ENCODE measurements at places on chromosomes 6 and 20.

DNA sequence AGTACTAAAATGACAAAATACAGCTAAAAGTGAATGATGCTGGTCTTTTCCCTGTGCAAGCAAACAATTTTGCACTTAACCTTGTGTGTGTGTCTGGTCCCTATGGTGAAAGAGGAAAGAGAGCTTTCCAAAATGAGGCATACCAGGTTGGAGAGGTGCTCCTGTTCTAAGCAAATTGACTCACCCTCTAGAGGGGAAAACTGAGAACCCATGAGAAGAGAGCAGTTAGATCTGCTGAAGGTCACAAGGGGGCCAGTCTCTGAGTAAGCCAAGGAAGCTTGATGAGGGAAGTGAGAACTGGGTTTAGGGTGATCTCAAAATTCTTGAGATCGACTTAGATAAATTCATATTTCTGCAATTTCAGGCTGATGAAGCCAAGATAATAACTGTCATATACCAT lies 157.5 kb upstream of the TBX18 start:
- H3K4me1 ChIP-seq: no peaks in the 10 kb centered on the region
- no peak overlapping the region for H3K27ac ChIP-seq
- DNase-seq: no peak
- H3K4me3 ChIP-seq: no peak overlapping the region

GRCh38 chr20:58722877-58723627 lies 30.5 kb downstream of the NPEPL1 start:
- DNase-seq: no peak
- no peaks in the 10 kb centered on the region for H3K4me1 ChIP-seq
- H3K4me3 ChIP-seq: no peak overlapping the region
- no peaks in the 10 kb centered on the region for H3K36me3 ChIP-seq
- H3K27ac ChIP-seq: no peak overlapping the region

GRCh38 chr20:9215539-9215938 lies 146.7 kb downstream of the PLCB4 start:
- H3K36me3 ChIP-seq: no peaks in the 10 kb centered on the region
- no peaks in the 10 kb centered on the region for H3K27me3 ChIP-seq
- H3K27ac ChIP-seq: no peak overlapping the region
- DNase-seq: no peak

GRCh38 chr20:10642856-10643559 lies 30.8 kb downstream of the JAG1 start:
- no peaks in the 10 kb centered on the region for H3K36me3 ChIP-seq
- no peaks in the 10 kb centered on the region for H3K4me1 ChIP-seq
- no peak overlapping the region for H3K27ac ChIP-seq

DNA sequence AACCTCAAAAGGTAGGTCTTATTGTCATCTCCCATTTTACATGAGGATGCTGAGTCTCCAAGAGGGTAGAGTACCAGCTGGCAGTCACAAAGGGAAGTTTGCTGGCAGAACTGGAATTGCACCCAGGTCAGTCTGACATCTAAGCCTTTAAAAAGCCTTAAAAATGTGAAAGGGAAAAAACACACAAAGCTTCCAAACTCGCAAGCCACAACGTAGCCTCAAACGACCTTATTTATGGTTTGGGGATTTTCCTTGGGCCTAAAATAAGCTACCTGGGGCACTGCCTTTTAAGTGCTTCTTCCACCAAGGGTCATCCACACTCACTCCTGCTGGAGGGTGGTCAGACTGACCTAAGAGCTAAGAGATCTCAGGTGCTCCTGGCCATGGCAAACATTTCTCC lies 2.1 kb downstream of the MBOAT1 start:
- peaks cover 39% of the 10 kb centered on the region for H3K4me1 ChIP-seq
- H3K4me3 ChIP-seq: no peak overlapping the region
- H3K36me3 ChIP-seq: no peaks in the 10 kb centered on the region
- no peak for DNase-seq
- H3K27me3 ChIP-seq: no peaks in the 10 kb centered on the region

DNA sequence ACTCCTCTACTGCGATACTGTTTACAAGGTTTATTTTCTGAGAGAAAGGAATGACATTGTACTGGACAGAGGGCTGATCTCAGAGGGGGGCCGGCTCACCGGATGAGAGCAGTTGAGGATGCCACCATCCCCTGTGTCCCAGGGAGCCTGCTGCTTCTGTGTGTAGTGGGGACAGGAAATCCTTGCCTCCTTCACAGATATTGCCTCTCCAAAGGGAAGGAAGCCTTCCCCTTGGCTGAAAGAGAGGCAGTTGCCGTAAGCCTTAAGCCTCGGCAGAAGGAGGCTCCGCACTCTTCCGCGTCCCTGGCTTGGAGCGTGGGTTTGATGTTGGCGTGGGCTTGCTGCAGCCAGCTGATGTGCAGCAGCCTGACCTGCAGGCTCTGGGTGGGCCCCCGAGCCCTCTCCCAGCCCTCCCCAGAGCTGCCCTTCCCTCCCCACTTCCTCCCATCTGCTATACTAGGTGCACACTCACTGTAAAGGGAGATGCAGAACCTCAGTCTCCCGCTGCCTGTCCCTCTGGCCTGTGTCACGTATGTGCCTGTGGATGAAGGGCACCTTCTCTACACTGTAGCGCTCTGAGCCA lies 45.7 kb upstream of the RPS6KA2 start:
- H3K27me3 ChIP-seq: no peaks in the 10 kb centered on the region
- no peaks in the 10 kb centered on the region for H3K4me1 ChIP-seq
- no peak for DNase-seq
- H3K36me3 ChIP-seq: no peaks in the 10 kb centered on the region
- H3K27ac ChIP-seq: no peak overlapping the region
- no peak overlapping the region for H3K4me3 ChIP-seq

DNA sequence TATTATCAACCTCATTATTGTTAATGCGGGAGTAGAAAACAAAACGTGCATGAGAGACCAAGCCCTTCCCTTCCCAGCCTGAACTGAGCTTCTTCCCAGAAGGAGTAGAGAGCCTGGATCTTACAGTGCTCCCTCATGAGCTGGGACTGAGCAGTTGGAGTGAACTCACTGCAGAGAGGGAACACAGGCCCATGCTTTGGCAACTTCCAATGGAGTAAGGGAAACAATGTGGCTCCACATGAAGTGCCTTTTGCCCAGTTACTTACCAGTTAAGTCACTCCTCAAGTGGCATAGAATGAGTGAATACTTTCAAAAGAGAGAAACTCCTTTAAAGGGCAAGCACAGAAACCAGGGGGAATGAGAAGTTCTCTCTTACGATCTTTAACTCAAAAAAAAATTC lies 12.4 kb downstream of the FHL5 start:
- no peak overlapping the region for H3K27ac ChIP-seq
- no peak for DNase-seq
- no peaks in the 10 kb centered on the region for H3K27me3 ChIP-seq
- no peak overlapping the region for H3K4me3 ChIP-seq

DNA sequence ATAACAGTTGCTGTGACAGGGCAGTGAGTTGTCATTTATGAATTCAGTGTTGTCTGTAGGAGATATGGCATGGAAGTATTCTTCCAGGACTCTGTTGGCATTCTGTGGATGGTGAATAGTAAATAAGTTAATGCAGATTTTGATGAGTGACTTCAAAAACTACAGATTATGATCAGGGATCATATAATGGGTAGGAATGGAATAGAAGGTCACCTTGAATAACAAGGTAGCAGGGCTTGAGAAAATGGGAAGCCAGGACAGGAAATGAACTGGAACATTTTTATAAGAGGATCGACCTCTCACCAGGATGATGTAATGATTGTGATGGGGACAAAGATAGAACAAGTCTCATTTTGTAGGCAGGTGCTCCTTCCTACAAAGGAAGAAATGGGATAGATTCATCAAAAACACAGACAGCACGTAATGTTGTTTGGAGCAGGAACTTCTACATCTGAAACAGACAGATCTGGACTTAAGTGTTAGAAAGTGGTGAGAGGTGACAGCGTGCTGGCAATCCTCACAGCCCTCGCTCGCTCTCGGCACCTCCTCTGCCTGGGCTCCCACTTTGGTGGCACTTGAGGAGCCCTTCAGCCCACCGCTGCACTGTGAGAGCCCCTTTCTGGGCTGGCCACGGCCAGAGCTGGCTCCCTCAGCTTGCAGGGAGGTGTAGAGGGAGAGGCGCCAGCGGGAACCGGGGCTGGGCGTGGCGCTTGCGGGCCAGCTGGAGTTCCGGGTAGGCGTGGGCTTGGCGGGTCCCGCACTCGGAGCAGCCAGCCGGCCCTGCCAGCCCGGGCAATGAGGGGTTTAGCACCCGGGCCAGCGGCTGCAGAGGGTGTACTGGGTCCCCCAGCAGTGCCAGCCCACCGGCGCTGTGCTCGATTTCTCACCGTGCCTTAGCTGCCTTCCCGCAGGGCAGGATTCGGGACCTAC lies 30.8 kb upstream of the SSR1 start:
- H3K36me3 ChIP-seq: no peaks in the 10 kb centered on the region
- no peak for DNase-seq
- no peak overlapping the region for H3K4me3 ChIP-seq
- no peaks in the 10 kb centered on the region for H3K4me1 ChIP-seq

DNA sequence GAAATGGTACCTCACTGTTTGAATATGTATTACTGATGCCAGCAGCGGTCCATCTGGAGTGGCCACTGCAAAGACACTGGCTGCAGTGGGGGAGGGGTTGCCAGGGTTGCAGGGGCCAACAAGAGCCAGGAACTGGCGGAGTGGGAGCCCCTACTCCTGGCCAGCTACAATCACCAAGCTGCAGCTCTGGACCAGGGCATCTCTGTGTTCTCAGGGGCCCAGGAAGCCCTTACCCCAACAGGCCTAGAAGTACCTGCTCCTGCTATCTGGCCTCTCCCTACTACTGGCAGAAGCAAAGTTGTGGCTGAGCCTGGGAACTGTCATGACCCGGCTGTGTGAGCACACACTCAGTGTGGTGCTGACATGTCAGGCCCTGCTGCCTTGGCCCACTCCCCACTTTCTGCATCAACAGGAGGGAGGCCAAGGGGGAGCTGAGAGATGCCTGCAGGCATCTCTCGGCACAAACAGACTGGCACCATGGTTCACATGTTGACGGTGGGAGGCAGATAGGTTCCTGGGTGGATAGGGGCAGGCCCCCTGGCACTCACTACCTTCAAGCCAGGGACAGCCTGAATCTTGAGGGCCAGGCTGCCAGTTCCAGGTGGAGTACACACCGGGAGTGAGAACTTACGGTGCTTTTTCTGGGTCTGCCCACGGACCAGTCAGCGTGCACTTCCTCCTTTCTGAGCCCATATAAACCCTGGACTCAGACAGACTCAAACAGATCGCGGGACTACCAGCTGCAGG lies 1188.0 kb downstream of the GRIK2 start:
- no peaks in the 10 kb centered on the region for H3K27me3 ChIP-seq
- no peak overlapping the region for H3K4me3 ChIP-seq
- H3K4me1 ChIP-seq: no peaks in the 10 kb centered on the region
- H3K27ac ChIP-seq: no peak overlapping the region

DNA sequence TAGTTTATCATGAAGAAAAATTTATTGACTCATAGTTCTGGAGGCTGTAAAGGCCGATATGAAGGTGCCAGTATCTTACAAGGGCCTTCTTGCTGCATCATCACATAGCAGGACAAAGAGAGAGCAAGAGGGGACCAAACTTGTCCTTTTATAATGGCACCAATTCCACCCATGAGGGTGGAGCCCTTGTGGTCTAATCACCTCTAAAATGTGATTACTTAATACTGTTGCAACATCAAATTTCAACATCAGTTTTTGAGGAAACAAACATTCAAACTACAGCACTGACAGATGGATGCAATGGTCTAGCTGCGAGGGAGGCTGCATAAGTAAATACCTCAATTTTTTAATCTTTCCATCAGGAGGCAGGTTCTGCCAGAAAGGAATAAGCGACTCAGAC lies 76.7 kb upstream of the LAMA2 start:
- no peak overlapping the region for H3K4me3 ChIP-seq
- H3K36me3 ChIP-seq: no peaks in the 10 kb centered on the region
- no peaks in the 10 kb centered on the region for H3K4me1 ChIP-seq
- no peak overlapping the region for H3K27ac ChIP-seq

- H3K36me3 ChIP-seq: no peaks in the 10 kb centered on the region
- no peaks in the 10 kb centered on the region for H3K4me1 ChIP-seq
- no peak overlapping the region for H3K27ac ChIP-seq
- DNase-seq: no peak
- H3K4me3 ChIP-seq: no peak overlapping the region
- peaks cover 2% of the 10 kb centered on the region for H3K27me3 ChIP-seq
Measured at GRCh38 chr6:56387621-56388414, 140.4 kb upstream of the COL21A1 start.

DNA sequence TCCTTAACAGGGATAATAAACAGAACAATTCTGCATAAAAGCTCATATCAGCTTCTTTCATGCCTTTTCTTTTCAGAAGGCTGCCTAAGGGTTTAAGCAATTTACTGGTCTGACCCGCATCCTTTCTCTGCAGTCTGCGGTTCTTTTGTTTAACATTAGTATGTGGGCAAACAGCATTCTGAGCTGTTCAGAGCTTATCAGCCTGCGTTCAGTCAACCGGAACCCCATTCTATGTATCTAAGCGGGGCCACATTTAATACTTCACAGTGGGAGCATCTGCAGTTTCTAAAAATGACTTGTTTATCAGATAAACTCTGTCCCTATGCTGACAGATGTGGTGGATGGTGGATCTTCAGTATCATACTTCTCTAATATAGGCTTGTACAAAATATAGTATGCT lies 758.9 kb upstream of the MMS22L start:
- no peaks in the 10 kb centered on the region for H3K36me3 ChIP-seq
- no peaks in the 10 kb centered on the region for H3K4me1 ChIP-seq
- DNase-seq: no peak
- no peak overlapping the region for H3K4me3 ChIP-seq
- no peaks in the 10 kb centered on the region for H3K27me3 ChIP-seq

GRCh38 chr6:63245909-63246308 lies 34.6 kb downstream of the FKBP1C start:
- no peak overlapping the region for H3K4me3 ChIP-seq
- H3K4me1 ChIP-seq: no peaks in the 10 kb centered on the region
- no peaks in the 10 kb centered on the region for H3K36me3 ChIP-seq
- H3K27me3 ChIP-seq: no peaks in the 10 kb centered on the region
- H3K27ac ChIP-seq: no peak overlapping the region

GRCh38 chr6:4851035-4851434 lies 74.8 kb downstream of the CDYL start:
- no peak for DNase-seq
- H3K27me3 ChIP-seq: no peaks in the 10 kb centered on the region
- H3K4me3 ChIP-seq: no peak overlapping the region
- no peak overlapping the region for H3K27ac ChIP-seq

DNA sequence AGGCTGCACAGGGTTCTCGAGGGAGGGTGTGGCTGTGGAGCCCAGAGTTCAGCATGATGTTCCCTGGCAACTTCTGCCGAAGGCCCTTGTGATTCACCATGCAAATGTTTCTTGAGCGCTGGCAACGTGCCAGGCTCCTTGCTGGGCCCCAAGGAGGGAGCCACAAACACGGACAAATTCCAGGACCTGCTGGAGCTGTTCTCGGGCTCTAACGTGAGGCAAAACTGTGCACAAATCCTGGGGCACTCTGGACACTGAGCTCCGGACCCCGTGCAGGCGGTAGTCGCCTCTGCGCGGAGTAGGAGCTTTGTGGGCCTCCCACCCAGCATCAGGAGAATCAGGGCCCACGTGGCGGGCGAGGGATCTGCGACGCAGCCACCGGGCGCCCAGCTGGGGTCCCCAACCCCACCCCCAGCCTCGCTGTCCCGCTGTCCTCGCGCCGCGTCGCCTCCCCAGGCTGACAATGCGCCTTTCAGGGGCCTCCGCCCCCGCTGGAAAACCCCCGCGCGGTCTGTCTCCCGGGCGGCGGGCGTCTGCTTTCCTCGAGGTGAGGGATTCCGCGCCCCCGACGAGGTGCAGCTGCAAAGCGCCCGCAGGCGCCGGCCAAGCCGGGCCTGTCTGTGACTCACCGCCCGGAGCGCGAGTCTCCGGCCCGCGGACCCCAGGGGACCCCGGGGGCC lies 31.7 kb upstream of the SCUBE3 start:
- no peaks in the 10 kb centered on the region for H3K27me3 ChIP-seq
- DNase-seq: no peak
- H3K4me3 ChIP-seq: no peak overlapping the region
- H3K27ac ChIP-seq: no peak overlapping the region
- H3K36me3 ChIP-seq: no peaks in the 10 kb centered on the region
